ENCODE measurements at places on chromosomes 12 and 14. TPM values are rescaled to one million over a fixed set of nuclear protein-coding genes. Genes with fewer than 3 reads are reported as not detected.

Gene A2M
- total RNA-seq = 5.1 TPM

GRCh38 chr14:62854951-62855350, 190.3 kb downstream of the KCNH5 start:
- no peak for DNase-seq

DNA sequence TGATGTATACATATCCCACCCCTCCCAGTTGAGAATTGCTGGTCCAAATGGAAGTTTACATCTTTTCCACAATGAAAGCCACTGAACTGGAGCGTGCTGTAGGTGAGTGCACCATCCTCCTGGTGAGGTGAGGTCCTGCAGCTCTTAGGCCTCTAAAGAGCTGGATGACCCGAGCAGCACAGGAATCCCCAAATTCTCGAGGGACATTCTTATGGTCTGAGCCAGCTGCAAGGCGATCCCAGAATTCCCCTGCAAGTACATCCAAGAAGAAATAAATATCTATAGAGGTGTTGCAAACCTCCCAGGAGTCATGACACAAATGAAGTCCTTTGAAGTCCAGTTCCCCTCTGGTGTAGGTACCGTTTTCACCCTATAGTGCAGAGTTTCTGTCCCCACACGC, 24.0 kb downstream of the TMEM132C start:
- no peak for DNase-seq

Gene SUDS3
- total RNA-seq = 45.9 TPM

Measured in kidney epithelial cell (primary cell).